Activated T-cell treated with anti-CD3 and anti-CD28 coated beads for 1 hour (primary cell): ENCODE measurements at places on chromosomes 3 and 15.

DNA sequence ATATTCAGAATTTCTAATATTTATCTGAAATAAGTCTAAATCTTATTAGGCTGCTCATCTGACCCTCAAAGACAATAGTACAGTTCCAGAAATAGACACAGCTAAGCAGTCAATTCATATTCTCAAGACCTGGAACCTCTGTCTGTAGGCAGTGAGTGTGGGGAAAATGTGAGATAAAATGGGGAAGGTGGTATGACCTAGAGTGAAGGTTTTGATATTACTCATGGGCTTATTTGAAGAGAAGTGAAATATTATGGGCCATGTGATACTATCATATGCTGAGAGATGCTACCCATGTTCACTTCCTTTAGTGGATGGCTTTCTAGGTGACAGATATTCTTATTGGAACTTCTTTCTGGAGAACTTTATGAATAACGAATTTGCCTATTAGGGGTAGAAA lies 33.5 kb downstream of the TGFBR2 start:
- no peak for DNase-seq

GRCh38 chr15:80162059-80162554 lies 9.3 kb downstream of the FAH start:
- no peak for DNase-seq

DNA sequence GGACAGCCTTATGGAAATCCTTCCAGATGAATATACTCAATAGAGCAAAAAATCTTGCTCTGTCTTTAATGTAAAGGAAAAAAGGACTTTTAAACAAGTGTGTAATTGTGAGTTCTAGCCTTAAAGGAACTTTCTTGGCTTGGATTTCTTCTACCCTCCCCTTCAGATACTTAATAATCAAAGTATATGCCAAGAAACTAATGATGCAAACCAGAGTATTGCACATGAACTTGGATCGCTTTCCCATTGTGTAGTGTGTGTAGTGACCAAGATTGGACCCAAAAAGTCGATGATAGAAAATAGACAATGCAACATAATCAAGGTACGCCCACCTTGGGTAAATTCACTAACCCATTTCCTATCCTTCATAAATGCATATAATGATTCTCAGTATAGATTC lies 123.8 kb downstream of the TIGIT start:
- no peak for DNase-seq

DNA sequence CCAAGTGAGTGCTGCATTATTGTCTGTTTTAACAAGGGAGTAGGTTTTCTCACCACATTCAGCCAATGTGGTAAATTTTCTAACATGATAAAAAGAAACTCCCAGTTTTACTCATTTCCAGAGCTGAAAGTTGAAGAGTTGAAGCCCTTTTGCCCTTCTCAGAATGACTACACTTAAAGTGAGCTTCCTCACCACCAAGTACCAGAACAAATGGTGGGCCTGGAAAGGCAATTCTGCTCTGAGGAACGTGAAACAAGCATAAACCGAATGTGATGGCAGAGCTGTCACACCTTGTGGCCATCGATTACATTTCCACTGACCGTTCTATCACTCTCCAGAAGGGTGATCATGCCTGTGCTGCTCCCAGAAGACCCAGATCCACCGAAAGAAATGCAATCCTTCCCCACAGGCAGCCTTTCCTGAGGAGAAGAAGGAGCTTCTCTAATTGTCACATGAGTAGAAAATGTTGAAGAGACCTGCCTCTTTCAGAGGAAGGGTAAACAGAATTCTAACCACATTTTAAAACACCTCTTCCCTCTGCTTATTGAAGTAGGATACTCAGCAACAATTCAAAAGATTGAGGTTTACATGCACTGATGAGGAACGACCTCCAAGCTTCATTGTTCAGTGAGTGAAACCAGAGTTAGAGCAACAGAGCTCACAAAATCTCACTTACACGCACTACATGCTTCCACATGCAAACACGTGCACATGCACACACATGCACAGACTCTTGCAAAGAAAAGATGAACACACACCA lies 21.4 kb upstream of the CCR9 start:
- no peak for DNase-seq

DNA sequence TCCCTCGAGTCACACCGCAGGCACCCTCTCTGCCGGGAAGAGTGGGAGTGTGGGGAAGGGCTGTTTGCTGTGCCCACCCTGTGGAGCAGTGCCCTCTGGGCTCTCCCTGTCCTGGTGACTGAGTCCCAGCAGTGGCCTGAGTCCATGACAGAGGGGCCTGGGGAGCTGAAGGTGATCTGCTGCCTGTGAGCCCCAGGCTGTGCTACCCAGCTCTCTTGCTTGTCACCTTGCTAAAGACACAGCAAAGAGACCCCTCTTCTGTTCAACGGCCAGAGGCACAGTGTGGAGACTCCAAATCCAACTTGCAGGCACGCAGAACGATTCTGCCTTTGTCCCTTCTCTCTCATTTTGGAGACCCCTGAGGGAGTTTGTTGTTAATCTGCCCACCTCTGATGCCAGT lies 232.6 kb downstream of the OPA1 start:
- DNase-seq, result no peak

DNA sequence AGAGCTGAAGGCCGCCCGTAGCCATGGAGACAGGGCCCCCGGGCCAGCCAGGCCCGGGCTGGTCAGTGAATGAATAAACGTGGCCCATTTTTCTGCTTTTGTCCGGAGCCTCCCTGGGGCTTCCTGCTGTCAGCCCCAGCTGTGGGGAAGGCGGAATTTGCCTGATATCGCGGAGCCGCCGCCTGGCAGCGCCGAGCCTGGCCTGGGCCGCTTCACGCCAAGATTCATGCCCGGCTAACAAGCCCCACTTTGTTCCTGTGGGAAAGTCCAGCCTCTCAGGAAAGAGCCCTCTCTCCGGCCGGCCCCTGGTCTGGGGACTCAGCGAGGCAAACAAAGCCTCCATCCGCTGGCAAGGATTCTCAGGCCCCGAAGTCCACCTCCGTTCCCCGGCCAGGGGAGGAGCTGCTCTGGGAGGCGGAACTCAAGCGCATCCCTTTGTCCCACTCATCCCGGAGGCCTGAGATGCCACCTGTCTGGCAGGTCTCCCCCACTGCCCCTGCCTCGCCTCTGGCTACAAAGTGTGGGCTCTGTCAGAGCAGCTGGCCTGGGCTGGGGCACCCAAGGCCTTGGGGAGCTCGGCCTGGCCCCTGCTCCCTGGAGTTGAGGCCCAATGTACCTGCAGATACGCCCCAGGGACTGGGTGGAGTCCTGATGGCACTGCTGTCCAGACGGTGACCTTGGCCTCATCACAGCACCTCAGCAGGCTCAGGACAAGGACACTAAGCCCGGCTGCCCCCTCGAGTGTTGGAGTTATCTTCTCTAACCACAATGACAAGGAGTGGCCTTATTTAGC lies 51.6 kb upstream of the SLC6A11 start:
- DNase-seq, result no peak

DNA sequence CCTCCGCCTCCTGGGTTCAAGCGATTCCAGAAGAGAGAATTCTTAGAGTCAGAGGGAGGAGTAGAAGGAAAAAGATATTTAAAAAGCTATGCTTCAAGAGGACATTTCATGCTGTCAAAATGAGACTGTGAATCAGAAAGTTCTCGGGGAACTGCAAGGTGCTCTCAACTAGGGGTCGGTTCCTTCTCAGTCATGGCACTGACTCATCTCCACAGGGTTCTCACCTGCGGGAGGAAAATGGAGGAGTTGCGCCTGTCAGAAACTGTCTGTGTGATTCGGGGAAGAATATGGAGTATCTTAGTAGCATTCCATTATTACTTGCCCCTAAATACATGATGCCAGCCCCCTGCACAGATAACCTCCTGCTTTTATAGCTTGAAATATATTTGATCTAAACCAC lies 47.4 kb downstream of the APH1B start:
- no peak for DNase-seq

DNA sequence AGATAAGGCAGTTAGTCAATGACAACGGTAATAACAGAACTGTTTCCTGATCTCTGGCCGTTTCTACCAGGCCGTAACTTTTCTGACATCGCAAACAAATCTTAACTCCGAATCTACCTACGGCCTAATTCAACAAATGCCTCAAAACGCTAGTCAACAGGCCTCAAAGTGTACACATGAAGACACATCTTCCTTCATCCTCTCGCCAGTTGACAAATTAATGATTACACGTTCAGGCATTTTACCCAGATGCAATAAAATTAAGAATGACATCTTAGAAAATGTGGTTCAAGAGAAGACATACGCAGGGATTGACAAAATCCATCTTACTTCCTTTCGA lies 1.5 kb downstream of the SFMBT1 start:
- DNase-seq, result no peak

DNA sequence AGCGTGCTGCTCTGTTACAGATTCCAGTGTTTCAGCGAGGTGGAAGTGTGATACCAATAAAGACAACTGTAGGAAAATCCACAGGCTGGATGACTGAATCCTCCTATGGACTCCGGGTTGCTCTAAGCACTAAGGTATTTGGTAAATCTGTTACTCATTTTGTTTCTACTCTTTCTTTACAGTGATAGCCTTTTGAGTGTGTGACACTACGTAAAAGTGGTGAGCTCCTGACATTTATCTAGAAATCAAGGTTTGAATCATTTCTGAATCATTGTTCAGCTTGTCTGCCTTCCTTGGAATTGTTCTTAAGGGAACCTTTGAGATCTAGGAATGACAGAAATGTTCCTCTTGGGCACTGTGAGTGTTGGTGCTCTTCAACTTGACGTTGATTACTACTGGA lies 11.2 kb upstream of the CAPN3 start:
- no peak for DNase-seq

DNA sequence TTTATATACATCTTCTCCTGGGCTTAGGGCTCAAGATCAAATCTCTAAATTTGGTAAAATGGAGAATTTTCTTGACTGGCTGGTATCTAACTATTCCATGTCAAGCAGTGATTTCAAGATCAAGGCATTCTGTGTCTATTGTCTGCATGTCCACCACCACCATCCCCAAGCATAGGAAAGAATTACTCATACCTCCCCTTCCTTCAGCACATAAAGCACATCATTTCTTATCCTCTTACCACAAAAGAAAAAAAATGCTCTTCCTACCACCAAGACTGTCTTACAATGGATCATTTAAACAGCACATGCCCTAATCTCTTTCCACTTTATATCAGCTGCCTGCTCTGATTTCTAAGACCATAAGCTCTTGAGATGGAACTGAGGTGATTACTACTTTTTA lies 470.5 kb upstream of the THBS1 start:
- no peak for DNase-seq

GRCh38 chr3:165983284-165983683 lies 146.1 kb upstream of the BCHE start:
- DNase-seq, result no peak

DNA sequence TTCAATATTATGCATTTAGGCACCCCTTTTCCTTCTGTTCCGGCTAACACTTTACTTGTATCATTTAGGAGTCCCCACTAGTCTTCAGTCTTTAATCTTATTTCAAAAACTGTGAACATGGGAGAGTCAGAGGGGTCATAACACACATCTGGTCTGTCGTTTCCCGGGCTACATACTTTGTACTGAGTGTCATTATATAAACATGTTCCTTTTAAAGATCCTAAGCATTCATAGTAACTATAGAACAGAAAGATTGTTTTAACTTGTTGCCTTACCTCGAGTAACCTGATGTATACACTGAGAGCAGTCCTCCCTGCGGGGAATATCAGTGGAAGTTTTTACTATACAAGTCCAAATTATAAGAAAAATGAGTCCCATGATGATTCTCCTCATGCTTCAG lies 78.2 kb upstream of the VEPH1 start:
- no peak for DNase-seq

DNA sequence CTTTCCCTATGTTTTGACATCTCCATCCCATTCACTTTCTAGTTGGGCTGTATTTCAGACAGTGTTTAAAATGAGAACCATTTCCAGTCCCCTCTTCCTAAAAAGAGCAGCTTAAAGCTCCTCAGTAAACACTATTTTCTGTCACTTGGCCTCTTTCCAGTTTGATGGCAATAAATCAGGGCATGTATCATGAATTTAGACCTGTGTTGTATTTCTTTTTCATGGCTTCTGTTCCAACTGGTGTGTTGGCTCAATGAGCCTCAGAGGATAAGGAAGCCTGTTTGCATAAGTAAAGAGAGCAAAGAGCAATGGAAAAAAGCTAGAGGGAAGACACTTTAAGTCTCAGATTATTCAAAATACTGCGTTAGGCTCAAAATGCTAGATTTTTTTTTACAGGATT lies 7.2 kb downstream of the CCDC80 start:
- no peak for DNase-seq

DNA sequence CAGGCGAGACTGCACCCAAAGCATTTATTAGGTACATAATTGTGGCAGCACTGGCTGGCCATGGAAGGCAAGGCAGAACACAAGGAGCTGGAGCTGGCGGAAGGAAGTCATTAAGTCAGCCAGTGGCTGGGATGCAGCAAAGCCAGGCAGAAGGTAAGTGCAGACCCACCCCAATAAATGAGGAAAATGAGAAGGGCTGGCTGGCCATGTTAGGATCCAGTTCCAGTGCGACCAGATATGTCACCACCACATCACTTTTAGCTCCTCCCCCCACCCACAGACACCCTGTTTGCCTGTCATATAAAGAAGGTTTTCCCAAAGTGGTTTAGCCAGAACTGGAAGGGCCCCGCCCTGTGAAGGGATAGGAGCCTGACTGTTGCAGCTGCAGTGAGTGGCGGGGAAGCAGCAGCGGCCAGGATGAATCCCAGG lies at the start of gene FURIN:
Gene FURIN, plus strand, starts transcription at position 328 of the 429 bp plus-strand sequence. CDS start 7,153 bp downstream, outside the sequence.
- DNase-seq, result no peak

GRCh38 chr3:193772422-193772763 lies 179.4 kb downstream of the OPA1 start:
- DNase-seq, result no peak

DNA sequence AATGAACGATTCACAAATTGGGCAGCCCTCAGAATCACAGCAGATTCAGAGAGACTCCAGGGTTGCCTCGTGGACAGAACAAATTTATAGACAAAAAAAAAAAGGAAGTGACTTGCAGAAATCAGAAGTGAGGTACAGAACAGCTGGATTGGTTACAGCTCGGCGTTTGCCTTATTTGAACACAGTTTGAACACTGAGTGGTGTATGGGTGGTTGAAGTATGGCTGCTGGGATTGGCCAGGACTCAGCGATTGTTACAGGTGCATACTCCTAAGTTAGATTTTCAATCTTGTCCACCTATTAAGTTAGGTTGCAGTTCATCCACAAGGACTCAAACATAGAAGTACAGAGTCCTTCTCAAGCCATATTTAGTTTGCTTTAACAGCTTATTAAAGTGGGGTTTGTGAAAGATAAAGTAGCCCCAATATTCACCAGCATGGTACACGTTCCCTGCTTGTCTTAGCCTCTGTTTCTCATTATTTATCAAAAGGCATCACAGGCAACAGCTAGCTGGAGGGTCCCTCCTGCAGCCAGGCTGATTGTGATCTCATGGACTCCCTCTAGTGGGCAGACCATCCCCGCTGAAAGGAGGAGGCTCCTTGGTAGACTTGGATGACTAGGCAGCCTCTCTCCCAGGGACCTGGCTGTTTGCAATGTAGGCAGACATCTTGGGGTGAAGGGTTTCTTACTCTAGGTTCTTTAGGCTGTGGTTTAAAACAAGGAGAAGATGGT lies 17.6 kb upstream of the ALDH1L1 start:
- peak; percentile 22 for DNase-seq

GRCh38 chr3:116920826-116921610 lies 211.4 kb downstream of the TUSC7 start:
- no peak for DNase-seq
